GM12878 (cell line): ENCODE measurements at places on chromosomes 7 and 10. TPM values are rescaled to one million over a fixed set of nuclear protein-coding genes. Genes with fewer than 3 reads are reported as not detected.
A peak's percentile ranks its signal among the peaks of the same experiment; 100 is the strongest.

GRCh38 chr10:95920798-95921426, 13.1 kb downstream of the CC2D2B start:
- no peaks in the 10 kb centered on the region for H3K4me1 ChIP-seq
- H3K27me3 ChIP-seq = no peaks in the 10 kb centered on the region
- H3K4me3 ChIP-seq = no peak overlapping the region

DNA sequence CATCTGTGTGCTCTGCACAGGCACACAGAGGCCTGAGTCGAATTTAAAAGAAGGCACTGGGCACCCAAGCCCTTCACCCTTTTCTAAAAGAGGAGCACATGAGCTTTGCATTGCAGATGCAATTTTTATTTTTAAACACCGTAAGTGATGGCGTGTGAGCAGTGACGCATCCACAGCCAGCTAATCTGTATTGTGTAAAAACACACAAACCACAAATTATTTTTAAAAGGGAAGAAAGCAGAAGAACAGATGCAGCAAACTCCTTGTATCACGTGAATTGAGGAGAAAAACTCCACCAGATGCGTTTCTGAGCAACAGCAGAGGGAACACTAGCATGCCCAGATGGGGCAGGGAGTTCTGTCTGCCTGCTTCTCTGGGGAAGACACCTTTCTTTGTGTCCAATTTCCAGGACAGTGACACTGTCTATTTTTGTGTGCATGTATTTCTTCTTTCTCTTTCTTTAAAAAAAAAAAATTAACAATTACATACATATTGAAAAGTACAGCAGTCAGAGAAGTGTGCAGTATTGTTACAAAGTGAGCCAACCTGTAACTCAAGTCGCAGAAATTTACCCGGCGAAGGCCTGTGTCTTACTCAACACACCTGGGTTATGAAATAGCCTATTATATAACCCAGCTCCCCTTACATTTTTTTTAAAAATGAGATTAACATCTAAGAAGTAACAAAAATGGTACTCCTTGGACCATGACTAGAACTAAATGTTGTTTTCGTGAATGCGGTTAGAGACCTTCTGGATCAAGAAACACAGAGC, 39.2 kb downstream of the EEPD1 start:
- H3K4me3 ChIP-seq = peak overlapping the region; percentile 36; the same call in 1 of the 2 replicates
- H3K36me3 ChIP-seq = no peaks in the 10 kb centered on the region
- peak; percentile 11 for DNase-seq

- peaks cover 15% of the 10 kb centered on the region for H3K27me3 ChIP-seq
- H3K4me3 ChIP-seq = no peak overlapping the region
- DNase-seq = no peak
- no peak overlapping the region for H3K27ac ChIP-seq
- no peaks in the 10 kb centered on the region for H3K4me1 ChIP-seq
These were observed 1.1 kb upstream of the AEBP1 start for GRCh38 chr7:44102846-44103565.

GRCh38 chr10:88026031-88026430, 162.6 kb downstream of the PTEN start:
- H3K36me3 ChIP-seq = no peaks in the 10 kb centered on the region
- no peak overlapping the region for H3K27ac ChIP-seq
- H3K4me3 ChIP-seq = no peak overlapping the region
- no peak for DNase-seq
- H3K4me1 ChIP-seq = peaks cover 19% of the 10 kb centered on the region
- H3K27me3 ChIP-seq = no peaks in the 10 kb centered on the region

DNA sequence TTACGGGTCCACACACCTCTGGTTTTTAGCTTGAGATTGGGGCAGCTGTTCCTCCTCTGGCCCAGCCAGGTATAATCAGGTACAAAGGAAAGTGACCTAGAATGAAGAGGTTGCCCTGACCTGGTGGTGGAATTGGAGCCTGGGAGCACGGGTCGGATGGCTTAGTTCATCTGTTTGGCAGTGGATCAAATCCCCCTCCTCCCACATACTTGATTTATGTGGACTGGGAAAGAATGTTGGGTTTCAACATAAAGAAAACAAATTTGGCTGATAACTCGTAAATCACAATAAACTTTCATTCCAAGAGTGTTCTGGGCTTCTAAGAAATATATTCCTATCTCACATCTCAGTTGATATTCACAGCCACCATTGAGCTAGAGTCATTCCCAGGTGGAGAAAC, 186.8 kb downstream of the CUX1 start:
- peaks cover 1% of the 10 kb centered on the region for H3K36me3 ChIP-seq
- H3K4me1 ChIP-seq = peaks cover 13% of the 10 kb centered on the region
- H3K27ac ChIP-seq = no peak overlapping the region
- H3K4me3 ChIP-seq = no peak overlapping the region

DNA sequence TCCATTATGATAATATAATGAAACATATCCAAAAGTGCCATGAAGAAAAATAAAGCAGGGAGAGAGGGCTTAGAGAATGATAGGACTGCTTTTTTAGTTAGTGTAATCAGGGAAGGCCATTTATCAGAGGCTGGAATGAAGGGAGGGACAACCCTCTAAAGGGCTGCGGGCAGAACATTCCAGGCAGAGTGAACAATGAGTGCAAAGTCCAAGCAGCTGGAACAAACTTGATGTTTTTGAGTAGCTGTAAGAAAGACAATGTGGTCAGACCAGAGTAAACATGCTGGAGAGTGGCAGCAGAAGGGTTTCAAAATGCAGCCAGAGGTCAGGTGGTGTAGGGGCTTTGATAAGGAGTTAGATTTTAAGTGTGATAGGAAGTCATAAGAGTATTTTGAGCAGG, 65.6 kb upstream of the CCDC6 start:
- 0 out of 2 replicates have a peak, but pooled peaks cover 5% of the 10 kb centered on the region for H3K4me1 ChIP-seq
- no peaks in the 10 kb centered on the region for H3K27me3 ChIP-seq
- no peak overlapping the region for H3K4me3 ChIP-seq
- no peak overlapping the region for H3K27ac ChIP-seq
- H3K36me3 ChIP-seq = no peaks in the 10 kb centered on the region

The LDB1 gene
- 5.6 and 6.9 TPM in 2 replicates for polyA plus RNA-seq

The GPR37 gene
- polyA plus RNA-seq = not detected in 2 replicates

The RAPGEF5 gene
- 0.06 TPM in 1 of 2 replicates, not detected in the other for polyA plus RNA-seq

The CRYGN gene
- not detected in 2 replicates for polyA plus RNA-seq

The OR2A12 gene
- not detected in 2 replicates for polyA plus RNA-seq

The HK1 gene
- polyA plus RNA-seq = 75.3 and 75.7 TPM in 2 replicates
